ENCODE measurements at places on chromosomes 2 and 18.
A peak's percentile ranks its signal among the peaks of the same experiment; 100 is the strongest.

GRCh38 chr2:39730685-39731302, 48.3 kb downstream of the THUMPD2 start:
- peak; percentile 19 for DNase-seq

DNA sequence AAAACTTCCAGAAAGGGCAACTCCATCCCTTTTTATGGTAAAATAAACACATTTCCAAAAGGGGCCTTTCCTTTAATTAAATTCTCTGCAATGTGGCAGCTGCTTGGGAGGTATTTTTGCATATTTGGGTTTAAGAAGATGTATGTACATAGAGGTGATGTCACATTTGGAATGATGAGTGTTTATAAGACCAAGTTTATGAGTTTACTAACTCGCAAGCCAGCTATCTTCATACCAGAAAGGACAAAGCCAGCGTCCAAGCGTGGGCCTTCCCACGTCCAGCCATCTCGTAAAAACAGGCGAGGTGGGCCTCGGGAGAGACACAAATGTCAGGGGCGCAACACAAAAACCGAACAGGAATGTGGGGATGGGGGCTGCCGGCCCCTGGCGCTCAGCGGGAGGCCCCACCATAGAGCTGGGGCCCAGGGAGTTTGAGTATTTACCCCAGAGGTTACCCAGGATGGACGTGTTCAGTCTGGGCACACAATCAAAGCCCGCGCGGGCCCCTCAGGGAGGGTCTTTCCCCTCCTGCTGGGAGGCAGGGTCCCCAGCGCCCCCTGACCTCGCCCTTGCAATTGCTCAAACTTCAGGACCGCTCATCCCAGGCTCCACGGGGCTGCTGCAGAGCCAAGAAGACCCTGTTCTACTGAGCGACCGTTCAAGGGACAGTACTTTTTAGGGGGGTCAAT, 137.3 kb downstream of the TWIST2 start:
- DNase-seq: no peak

GRCh38 chr2:218097975-218098374, 27.9 kb upstream of the CXCR2 start:
- DNase-seq: no peak

- peak; percentile 37 for DNase-seq
Measured at GRCh38 chr2:182103526-182103925, 117.9 kb downstream of the PPP1R1C start.

DNA sequence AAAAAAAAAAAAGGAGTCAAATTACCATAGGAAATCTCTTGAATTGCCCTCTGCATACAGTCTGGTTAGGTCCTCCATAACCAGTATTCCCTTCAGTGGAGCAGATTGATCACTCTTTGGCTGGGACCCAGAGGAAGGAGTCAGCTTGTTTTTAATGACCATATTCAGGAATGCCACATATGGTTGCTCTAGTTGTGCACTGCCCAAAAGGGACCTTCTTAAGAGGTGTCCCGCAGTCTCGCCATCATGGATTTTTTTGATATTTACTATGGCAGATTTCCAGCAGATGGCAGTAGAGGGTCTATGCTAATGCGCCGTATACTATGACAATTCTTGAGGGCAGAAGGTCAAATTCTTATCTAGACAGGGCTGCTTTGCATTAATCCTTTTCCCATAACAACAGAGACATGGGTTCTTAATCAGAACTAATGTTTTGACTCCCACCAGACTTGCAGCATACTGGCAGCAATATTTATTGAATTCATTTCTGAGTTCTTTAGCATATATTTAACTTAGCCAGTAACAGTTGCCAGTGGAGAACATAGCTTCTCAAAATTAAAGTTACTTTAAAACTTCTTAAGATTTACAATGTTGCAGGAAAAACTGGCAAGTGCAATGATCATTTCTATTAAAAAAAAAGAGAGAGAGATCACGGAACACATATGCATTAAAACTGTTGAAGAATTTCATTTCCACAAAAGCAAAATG, 31.8 kb upstream of the INPP4A start:
- DNase-seq: peak; percentile 42

DNA sequence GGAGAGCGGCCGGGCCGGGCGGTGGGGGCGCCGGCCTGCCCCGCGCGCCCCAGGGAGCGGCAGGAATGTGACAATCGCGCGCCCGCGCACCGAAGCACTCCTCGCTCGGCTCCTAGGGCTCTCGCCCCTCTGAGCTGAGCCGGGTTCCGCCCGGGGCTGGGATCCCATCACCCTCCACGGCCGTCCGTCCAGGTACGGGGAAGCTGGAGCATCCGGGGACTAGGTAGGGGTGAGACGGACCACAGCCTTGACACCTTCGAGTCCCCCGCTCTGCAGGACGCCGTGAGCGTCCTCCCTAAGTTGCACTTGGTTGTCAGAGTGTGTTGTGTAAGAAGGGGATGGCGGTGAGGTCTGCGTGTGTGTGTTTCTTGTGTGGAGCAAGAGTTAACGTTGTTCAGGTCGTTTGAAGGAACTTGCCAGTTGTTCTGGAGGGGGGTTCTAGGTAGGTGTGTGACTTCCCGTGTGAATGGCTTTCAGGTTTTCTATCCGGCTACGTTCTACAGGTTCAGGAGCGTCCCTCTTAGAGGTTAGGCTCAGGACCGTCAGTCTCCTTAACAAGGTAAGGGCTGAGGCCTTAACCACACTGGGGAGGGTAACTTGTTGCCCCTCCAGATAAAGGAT, 393 bp downstream of the IL1R1 start:
- peak; percentile 43 for DNase-seq

GRCh38 chr2:239444626-239445577, 44.1 kb upstream of the HDAC4 start:
- peak; percentile 67 for DNase-seq

GRCh38 chr2:26770986-26771586, 7.0 kb downstream of the SLC35F6 start:
- peak; percentile 83 for DNase-seq

- DNase-seq: no peak
Measured at GRCh38 chr2:1665761-1666505, 78.4 kb downstream of the PXDN start.

DNA sequence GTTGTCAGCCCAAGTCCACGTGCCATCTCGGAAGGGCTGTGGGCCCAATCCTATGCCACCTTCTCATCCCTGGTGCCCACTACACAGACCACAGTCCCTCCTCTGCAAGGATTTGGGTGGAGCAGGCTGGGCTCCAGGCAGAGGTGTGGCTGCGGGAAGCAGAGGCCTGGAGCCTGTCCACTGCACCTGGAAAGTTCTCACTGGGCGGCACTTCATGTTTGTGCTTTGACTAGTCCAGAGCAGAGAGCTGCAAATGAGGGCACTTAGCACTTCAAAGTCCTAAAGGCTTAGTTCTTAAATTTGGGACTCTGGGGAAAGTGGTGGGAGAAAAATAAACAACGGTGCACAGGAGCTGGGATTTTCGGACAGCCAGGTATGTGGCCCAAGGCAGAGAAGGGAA, 308.9 kb upstream of the POU3F3 start:
- no peak for DNase-seq

- no peak for DNase-seq
Measured at GRCh38 chr2:164412831-164413230, 208.5 kb downstream of the GRB14 start.

DNA sequence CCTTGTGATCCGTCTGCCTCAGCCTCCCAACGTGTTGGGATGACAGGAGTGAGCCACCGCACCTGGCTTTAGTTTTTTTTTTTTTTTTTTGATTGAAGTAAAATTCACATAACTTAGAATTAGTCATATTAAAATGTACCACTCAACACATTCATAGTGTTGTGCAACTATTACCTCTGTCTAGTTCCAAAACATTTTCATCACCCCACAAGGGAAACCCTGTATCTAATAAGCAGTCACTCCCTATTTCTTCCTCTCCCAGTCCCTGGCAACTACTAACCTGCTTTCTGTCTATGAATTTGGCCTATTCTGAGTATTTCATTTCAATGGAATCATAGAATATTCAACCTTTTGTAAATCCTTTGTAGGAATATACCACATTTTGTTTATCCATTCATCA, 123.9 kb upstream of the FAM117B start:
- peak; percentile 54 for DNase-seq

DNA sequence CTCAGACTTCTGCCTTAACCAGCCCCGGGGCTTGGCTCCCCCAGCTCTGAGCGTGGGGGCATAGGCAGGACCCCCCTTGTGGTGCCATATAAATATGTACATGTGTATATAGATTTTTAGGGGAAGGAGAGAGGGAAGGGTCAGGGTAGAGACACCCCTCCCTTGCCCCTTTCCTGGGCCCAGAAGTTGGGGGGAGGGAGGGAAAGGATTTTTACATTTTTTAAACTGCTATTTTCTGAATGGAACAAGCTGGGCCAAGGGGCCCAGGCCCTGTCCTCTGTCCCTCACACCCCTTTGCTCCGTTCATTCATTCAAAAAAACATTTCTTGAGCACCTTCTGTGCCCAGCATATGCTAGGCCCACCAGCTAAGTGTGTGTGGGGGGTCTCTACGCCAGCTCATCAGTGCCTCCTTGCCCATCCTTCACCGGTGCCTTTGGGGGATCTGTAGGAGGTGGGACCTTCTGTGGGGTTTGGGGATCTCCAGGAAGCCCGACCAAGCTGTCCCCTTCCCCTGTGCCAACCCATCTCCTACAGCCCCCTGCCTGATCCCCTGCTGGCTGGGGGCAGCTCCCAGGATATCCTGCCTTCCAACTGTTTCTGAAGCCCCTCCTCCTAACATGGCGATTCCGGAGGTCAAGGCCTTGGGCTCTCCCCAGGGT, 5.5 kb downstream of the CTDSP1 start:
- no peak for DNase-seq

- DNase-seq: no peak
Measured at GRCh38 chr2:186542002-186542401, 47.9 kb upstream of the ITGAV start.

GRCh38 chr2:202261531-202261930, 4.0 kb upstream of the NOP58 start:
- peak; percentile 66 for DNase-seq

DNA sequence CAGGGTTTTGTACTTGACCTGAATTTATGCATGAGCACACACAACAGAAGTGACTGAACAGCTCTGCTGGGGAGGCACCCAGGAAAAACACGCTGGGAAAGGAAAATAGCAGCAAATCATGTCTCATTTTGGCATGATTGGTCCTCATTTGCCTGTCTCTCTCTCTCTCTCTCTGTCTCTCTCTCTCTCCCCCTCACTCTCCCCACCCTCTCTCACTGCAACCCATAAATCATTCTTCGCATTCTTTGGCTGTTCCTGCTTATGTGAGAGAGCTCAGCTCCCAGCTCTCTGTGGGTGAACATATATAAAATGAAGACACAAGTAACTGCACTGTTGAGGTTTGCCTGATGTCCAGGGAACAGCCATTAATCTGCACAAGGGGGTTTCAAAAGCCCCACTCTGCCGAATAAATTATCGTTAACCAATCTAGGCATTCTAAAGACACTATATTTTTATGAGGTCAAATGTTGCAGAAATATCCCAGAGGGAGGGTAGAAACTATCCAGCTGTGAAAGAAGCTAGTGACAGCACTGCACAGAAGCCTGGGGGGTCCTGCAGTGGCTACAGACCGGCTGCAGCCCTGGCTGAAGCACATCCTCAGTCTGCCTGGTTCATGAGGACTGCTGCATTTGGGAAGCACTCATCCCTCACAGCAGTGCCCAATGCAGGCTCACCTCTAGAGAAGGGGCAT, 260.3 kb downstream of the AFF3 start:
- DNase-seq: no peak

DNA sequence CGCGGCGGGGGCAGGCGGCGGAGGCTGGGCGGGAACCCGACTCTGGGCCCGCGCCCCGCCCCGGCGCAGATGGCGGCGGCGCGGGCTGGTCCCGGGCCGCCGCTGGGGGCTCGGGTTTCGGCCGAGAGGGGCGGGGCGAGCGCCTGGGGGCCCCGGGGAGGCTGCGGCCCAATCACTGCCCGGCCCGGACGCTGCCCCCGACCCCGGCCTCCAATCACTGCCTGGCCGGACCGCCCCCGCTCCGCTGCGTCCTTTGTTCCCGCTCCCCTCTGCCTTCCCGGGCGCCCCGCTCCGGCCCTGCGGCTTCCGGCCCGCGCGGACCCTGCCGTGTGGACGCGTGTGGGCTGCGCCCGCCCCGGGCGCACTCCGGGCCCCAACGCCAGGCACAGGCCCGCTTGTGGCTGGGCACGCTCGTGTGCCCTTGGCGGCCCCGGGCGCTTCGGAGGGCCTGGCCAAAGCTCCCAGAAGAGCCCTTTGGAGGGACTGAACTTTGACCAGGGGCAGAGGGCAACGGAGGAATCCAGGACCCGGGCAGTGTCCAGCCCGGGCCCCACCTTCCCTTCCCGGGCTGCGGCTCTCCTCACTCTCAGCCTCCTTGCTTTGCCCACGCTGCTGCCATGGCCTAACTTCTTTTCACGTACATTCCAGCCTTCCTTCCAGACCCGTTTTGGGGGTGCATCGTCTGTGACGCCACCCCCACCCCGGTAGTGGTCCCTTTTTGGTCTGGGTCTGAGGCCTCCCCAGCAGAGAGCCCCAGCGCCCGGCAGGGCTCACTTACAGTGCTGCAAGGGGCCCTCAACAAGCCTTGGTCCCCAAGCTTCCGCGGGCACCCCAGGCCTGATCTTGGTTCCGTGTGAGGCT, 27.1 kb upstream of the PTMA start:
- peak; percentile 88 for DNase-seq

GRCh38 chr2:48257456-48257855, 272.5 kb upstream of the STON1 start:
- no peak for DNase-seq

- DNase-seq: no peak
Measured at GRCh38 chr2:16737812-16738211, 72.2 kb upstream of the CYRIA start.

DNA sequence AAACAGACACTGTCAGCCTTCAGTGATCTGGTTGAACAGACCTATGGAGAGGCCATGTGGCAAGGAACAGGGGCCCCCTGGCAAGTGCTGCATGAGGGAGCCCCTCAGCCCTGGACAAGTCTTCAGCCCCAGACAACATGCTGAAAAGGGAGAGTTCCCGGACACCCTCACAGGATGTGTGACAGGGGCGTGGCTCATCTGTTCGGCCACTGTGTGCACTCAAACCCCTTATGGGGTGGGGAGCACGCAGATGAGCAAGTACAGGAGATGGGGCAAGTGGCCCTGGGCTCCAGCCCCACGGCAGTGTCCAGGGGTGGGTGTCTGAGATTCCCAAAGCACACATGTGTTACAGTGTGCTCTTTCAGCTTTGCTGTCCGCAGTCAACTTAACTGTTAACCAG, 35.4 kb upstream of the MPPE1 start:
- DNase-seq: no peak

DNA sequence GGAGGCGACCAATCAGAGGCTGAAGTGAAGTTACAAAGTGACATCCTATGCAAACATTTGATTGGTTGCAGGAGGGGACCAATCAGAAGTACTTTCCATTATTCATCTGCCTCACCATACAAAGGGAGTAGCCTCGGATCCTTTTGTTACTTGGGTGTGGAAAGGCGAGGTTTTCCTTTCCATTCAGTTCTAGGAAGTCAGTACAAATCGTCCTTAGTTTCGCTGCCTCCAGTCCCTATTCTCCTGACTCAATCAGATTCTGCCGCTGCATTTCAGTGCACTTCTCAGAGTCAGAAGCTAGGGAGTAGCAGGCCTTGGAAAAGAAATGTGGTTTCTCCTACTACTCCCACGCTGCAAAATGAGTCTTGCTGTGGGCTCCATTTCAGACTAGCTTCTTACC, 149.4 kb downstream of the DTNA start:
- no peak for DNase-seq

- peak; percentile 74 for DNase-seq
Measured at GRCh38 chr2:209334188-209335017, 89.4 kb upstream of the MAP2 start.
